ENCODE measurements at places on chromosomes 3 and 15.

DNA sequence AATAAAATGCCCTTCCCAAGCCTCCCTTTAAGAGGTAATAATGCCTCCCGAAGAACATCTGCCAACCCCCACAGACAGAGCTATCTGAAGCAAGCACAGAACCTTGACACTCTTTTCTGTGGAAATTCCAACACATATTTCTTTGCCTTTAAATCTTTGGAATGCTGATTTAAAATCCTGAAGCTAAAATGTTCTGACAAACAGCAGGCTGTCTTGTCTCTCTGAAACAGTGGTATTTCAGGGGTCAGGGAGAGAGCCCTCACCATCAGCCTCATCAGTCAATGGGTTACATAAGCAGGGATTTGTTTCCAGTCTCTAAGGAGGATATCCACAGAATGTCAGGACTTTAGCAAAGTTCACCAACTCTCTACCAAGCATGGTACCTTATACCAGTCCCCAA lies 27.8 kb upstream of the ARHGEF3 start:
- peak; percentile 31 for DNase-seq

GRCh38 chr15:101277038-101277822 lies at the start of gene SELENOS:
Gene SELENOS, minus strand, starts transcription at chr15:101277485. Its CDS starts 68 bp downstream, at chr15:101277417.
- DNase-seq = peak; percentile 92

DNA sequence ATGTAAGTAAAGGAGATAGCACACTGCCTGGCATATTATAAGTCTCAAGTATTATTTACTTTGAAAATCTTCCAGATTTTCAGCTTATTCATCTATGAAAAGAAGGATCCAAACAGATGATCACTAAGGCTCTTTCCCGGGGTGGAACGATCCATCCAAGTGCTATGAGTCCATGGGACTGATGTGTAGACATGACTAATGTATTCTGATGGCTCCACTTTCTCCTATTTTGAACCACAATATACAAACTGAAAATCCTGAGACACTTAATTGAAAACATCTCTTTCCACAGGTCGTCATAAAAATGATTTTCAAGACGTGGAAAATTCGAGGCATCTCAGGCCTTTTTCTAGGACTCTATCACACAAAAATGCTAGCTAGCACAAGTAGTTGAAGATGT lies 33.4 kb upstream of the CHRM5 start:
- DNase-seq = no peak

DNA sequence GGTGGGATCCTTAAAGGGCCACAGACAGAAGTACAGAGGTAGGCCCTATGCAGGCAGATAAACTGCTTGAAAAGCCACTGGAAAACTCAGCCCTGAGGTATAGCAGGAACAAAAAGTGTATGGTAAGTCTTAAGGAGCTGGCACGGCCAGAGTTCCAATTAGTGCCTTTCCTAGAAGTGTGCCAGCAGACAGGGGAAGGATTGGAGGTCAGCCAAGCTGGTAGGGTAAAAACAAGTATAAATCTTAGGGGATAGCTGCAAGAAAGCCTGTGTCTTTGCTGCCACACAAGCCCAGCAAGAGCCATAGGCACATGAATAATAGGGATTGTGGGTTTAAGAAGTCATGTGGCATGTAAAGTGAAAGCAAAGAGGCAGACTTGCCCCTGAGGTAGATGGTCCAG lies 582.5 kb downstream of the PLOD2 start:
- no peak for DNase-seq

DNA sequence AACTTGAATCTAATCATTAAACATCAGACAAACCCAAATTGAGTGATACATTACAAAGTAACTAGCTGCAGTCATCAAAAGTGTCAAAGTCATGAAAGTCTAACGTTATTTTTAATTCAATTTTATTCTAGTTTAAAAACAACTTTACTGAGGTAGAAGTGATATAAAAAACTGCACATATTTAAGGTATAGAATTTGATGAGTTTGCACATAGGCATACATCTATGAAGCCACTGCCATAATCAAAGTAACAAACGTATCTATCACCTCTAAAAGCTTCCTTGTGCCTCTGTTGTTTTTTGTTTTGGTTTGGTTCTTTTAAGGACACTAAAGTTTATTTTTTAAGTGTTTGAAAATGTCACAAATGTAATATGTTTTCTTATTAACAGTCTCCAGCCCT lies 130.9 kb downstream of the DLG1 start:
- no peak for DNase-seq
